ENCODE measurements at places on chromosomes 11 and 22. TPM values are rescaled to one million over a fixed set of nuclear protein-coding genes. Genes with fewer than 3 reads are reported as not detected.

Gene CD3E
- not detected for total RNA-seq

GRCh38 chr11:67615728-67616430 is 9.1 kb downstream of the NDUFV1 start:
- peaks cover 9% of the 10 kb centered on the region for H3K36me3 ChIP-seq
- peaks cover 13% of the 10 kb centered on the region for H3K4me1 ChIP-seq
- H3K27ac ChIP-seq: no peak overlapping the region
- H3K4me3 ChIP-seq: 0 out of 2 replicates have a peak overlapping the region, but pooled peaks have one; percentile 20

- peaks cover 2% of the 10 kb centered on the region for H3K4me1 ChIP-seq
- no peak for DNase-seq
- no peaks in the 10 kb centered on the region for H3K27me3 ChIP-seq
- H3K36me3 ChIP-seq: no peaks in the 10 kb centered on the region
Observed at GRCh38 chr11:116648247-116649174, 124.3 kb downstream of the BUD13 start.

- no peak overlapping the region for H3K27ac ChIP-seq
- no peak for DNase-seq
- H3K4me3 ChIP-seq: peak overlapping the region; percentile 84
- peaks cover 3% of the 10 kb centered on the region for H3K4me1 ChIP-seq
- no peaks in the 10 kb centered on the region for H3K36me3 ChIP-seq
Observed at GRCh38 chr11:124954590-124954955, 571 bp downstream of the CCDC15 start.

GRCh38 chr11:101862391-101863233 is 52.2 kb upstream of the CEP126 start:
- no peaks in the 10 kb centered on the region for H3K4me1 ChIP-seq
- no peaks in the 10 kb centered on the region for H3K27me3 ChIP-seq
- H3K27ac ChIP-seq: no peak overlapping the region
- H3K36me3 ChIP-seq: no peaks in the 10 kb centered on the region
- DNase-seq: no peak
- no peak overlapping the region for H3K4me3 ChIP-seq

DNA sequence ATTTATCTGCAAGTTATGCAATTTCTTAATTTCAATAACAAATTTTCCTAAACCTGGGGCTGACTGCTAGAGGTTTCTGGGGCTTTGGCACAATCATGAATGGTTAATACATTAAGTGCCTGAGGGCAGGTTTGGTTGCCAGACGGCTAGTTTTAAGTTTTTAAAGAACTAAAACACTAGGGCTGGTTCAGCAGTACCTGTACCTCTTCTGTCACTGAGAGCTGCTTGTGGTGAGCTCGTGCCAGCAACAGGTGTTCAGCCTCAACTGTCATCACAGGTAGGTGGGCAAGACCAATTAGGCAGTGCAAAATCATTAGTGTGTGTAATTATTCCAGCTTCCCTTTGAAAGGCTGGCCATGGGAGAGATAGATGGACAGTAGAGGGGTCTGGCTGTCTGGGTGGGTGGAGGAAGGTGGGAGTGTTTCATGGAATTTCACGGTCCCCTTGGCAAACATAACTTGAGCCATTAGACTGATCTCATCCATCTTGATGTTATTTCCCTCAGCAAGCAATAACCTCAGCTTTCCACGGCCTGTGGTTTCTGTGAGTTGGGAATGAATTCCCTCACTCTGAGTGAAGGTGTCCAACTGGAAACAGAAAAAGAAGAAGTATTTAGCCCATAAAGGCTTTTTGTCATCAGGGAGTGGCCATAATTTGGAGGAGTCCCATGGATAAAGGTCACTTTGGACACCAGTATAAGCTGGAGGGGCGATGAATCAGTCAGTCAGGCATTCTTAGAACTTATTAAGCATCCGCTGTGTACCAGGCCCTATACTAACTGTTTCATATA is 114.8 kb downstream of the SNX19 start:
- H3K36me3 ChIP-seq: no peaks in the 10 kb centered on the region
- no peak overlapping the region for H3K4me3 ChIP-seq
- peaks cover 9% of the 10 kb centered on the region for H3K4me1 ChIP-seq
- H3K27ac ChIP-seq: no peak overlapping the region

Gene PANX3
- total RNA-seq: not detected

Gene OR5A1
- total RNA-seq: not detected

DNA sequence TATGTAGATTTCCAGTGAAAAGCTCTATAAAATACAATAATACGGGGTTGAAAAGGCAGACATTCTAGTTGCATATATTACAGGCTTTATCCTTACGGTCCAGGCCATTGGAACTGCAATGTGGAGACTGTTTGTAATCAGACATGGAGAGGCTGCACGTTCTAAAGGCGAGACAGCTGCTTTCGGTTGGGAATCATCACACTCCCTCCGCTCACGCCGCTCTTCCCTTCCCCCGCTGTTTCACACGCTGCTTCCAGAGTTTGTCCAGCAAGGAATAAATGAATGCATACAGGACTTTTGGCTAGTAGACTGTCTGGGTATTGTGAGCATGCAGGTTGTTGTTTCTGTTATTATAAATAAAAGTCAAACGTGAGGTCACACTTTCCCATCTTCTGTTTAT is 13.5 kb upstream of the EFCAB6 start:
- H3K27ac ChIP-seq: no peak overlapping the region
- H3K27me3 ChIP-seq: no peaks in the 10 kb centered on the region
- H3K4me3 ChIP-seq: no peak overlapping the region
- no peak for DNase-seq
- H3K4me1 ChIP-seq: peaks cover 19% of the 10 kb centered on the region

DNA sequence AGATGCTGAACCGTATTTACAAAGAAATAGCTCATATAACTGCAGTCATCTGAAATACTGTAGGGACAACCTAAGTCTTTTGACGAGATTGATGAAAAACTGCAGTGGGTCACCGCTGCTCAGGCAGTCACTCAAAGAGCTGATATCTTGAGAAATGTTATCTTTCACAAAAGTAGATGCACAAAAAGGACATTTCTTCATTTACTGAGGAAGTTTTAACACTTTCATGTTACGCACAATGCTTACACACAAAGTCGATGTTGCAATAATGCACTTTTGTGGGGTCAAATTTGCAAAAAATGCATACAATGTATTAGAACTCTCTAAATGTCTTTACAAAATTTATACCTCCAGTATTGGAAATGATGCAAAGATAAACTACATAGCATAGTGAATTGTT is 16.2 kb upstream of the OR10V1 start:
- no peaks in the 10 kb centered on the region for H3K4me1 ChIP-seq
- no peak overlapping the region for H3K27ac ChIP-seq
- no peaks in the 10 kb centered on the region for H3K27me3 ChIP-seq
- DNase-seq: no peak
- no peak overlapping the region for H3K4me3 ChIP-seq

DNA sequence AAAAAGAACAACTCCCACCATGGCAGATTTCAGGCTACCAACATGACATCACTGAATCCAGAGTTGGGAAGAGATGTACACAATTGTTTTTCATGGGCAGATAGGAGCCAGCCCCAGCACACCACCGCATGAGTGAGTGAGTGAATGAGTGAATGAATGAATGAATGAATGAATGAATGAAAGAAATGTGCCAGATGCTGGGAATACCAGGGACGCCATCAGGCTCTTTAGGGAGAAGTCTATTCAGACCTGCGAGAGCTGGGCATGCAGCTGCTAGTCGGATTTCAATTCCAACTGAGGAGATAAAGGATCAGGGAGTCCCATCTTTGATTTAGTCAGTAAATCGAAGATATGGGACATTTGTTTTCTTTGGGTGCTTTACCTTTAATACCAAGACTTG is 15.3 kb upstream of the FAM83F start:
- DNase-seq: no peak
- H3K36me3 ChIP-seq: no peaks in the 10 kb centered on the region
- H3K4me3 ChIP-seq: no peak overlapping the region
- H3K27me3 ChIP-seq: no peaks in the 10 kb centered on the region
- no peak overlapping the region for H3K27ac ChIP-seq
- H3K4me1 ChIP-seq: no peaks in the 10 kb centered on the region

Gene IGLL1
- not detected for total RNA-seq

GRCh38 chr22:23888615-23889401 is 5.4 kb upstream of the MIF start:
- H3K27ac ChIP-seq: no peak overlapping the region
- no peak overlapping the region for H3K4me3 ChIP-seq
- peaks cover 3% of the 10 kb centered on the region for H3K27me3 ChIP-seq
- no peaks in the 10 kb centered on the region for H3K36me3 ChIP-seq

GRCh38 chr11:16001899-16002426 is 354.4 kb downstream of the SOX6 start:
- no peaks in the 10 kb centered on the region for H3K36me3 ChIP-seq
- H3K4me1 ChIP-seq: no peaks in the 10 kb centered on the region
- DNase-seq: no peak
- no peaks in the 10 kb centered on the region for H3K27me3 ChIP-seq
- no peak overlapping the region for H3K4me3 ChIP-seq

DNA sequence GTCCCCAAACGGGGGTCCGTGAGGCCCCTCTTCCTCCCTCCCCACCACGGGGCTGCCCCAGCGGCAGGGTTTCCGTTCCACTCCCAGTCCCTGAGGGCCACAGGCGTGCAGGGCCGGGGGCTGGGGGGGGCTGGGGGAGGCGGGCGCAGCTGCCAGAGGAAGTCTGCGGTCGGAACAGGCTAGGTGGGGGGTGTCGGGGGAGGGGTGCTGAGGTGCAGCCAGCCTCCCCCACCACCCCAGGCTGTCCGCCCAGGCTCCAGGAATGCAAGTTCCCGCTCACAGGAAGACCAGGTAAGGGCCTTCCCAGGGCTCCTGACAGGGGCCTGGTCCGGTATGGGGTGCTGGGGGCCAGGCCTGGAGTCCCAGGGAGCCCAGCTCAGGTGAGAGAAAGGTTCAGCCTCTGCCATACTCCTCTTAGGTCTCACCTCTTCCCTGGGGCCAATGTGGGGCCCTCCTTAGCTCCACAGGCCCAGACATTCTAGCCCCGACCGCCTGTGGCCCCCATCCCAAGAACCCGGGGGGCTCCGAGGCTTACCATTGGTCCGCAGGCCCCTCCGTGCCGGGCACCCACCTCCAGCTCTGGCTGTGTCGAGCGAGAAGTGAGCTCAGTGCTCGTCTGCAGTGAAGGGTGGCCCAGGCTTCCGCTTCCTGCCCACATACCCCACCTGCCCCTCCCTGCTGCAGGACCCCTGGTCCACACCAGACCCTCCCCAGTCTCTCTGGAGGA is at the start of gene PTPRCAP:
TSS of gene PTPRCAP (minus strand) at position 601 of the 727 bp plus-strand sequence. CDS start at position 538, 63 bp downstream.
- peak within 1 kb of the TSS; percentile 26 for H3K4me3 ChIP-seq
- peaks cover 17% of the 10 kb centered on the region for H3K36me3 ChIP-seq
- no peak for DNase-seq

Measured in H1 (cell line).